Mucosa of gallbladder (tissue), 1 donor: ENCODE measurements at places on chromosomes 7 and 10.
A peak's percentile ranks its signal among the peaks of the same experiment; 100 is the strongest.

DNA sequence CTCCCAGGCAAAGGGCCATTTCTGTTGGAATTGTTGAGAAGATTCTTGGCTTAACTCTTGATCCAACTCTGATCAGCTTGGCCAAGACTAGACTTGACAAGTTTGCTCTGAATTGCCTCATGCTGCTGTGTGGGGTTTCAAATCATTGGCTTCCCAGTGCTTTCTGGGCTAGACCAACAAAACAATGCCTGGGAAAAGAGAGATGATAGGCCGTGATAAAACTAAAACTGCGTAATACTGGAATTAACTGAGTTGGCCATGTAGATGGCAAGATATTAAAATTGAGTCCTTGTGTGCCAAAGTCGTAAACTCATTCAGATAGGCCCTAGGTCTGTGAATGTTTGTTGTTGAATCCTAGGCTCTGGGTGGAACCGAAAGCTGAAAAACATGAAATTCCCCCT is 222.6 kb downstream of the MGMT start:
- no peak for DNase-seq

DNA sequence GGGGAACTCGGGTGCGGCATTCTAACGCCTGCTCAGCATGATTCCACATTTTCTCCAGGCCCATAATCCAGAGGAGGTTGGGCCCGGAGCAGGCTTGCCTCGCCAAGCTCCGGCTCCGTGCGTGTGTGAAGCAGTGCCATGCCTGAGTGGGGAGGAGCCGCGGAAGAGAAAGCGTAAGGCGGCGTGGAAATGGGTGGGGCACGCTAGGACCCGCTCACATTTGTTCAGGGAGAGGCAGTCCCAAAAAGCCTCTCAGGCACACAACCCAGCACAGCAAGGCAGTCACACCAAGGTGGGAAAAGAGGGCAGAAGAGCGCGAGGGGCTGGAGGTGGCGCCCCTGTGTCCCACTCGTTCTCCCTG is 695 bp upstream of the VDAC2 start:
- DNase-seq: peak; percentile 74

DNA sequence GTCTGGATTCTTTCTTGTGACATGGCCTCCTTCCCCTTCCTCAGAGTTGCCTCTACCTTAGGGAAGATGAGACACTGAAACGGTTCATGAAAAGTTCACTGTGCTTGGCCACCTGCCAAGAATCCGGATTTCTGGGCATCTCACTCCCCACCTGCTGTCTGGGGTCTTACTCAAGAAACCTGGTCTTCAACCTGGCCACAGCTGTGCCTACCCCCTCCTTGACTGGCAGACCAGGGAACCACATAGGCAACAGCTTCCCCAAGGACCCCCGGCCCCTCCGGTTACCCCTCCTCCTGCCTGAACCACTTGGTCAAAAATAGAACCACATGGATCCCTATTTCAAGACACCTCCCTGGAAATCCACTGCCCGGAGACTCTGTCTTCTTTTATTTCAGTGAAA is 58.7 kb upstream of the NANOS1 start:
- no peak for DNase-seq

GRCh38 chr10:49389361-49389933 is 6.4 kb downstream of the DRGX start:
- DNase-seq: no peak

- DNase-seq: no peak
Measured at GRCh38 chr7:31465285-31465684, 48.6 kb upstream of the ITPRID1 start.

DNA sequence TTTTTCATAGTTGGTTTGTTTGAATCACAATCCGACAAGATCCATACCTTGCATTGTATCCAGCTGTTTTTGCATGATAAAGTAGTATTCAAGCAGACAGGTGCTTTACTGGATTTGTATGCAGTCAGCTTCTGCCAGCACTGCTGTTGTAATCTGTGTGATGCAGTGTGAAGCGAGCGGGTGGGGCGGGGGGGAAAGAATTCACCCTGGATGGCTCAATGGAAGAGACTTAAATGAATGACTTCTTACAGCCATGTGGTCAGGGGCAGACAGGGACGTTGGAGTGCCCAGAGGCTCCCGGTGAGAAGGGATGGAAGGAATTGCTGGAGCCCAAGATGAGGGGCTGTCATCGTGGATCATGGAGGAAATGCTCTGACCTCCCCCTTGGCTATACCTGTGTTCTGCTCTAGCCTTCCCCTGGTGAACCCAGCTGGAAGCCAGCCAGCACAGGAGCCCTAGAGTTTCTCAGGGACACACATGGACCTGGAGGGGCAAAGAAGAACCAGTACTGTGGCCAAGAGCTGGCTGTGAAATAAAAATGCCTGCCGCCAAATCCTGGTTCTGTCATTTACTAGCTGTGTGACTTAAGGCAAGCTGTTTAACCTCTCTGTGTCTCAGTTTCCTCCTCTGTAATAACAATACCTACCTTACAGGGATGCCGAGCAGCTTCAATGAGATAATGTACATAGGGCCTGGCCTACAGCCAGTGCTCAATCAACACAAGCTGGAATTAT is 14.1 kb downstream of the NFE2L3 start:
- no peak for DNase-seq

DNA sequence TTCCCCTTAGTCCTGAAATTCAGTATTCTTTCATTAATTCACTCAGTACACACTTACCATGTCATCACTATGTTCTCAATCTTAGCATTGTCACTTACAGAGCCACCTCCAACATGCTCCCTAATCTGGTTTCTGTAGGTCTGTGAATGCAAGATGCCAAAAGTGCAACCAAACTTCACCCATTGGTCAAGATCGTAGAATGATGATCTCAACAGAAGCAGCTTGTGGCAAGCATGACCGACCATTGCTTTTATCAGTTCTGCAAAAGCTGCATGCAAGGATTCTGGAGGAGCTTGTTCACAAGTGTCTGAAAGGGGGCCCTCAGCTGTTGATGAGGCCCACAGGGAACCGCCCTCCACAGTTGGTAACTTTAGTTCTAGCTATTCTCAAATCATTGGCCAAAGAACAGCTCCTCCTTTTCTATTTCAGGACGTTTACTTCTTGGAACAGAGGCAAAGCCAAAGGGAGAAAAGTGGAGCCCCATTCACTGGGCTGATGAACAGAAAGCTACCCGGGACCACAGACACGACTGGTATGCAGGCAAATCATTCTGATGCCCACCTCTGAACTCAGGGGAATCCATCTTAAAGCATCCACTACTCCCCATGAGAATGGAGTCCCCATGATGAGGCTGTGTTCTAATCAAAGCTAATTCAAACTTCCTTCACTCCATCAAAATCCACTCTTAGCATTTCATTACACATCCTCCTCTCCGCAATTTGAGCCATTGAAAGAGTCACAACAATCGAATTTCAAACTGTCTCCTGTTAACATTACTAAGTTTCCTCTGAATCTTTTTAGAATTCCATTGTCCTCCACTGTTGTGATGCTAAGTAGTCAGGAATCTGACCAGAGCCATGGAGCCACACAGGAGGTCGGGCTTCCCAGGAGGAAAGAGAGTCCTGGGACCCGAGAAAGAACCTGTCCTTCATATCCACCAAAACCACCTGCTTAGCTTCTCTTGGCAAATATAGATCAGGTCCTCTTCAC is 13.9 kb downstream of the GRB10 start:
- DNase-seq: no peak

GRCh38 chr7:31883761-31884164 is 186.4 kb downstream of the PDE1C start:
- DNase-seq: no peak

DNA sequence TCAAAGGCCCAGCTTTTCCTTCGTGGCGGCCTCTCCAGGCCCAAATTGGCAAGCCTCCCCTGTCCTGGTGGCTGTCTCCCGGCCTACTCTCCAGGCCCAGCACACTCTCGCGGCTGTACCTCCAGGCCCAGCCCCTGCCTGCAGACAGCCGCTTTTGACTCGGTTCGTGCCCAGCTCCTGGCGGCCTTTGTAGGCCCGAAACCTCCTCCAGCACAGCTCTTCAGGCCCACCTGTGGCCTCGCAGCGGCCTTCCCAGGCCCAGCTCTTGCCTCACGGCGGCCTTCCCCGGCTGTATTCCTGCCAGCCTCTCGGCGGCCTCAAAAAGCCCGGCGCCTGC is 18.2 kb upstream of the TMEM248 start:
- DNase-seq: no peak

GRCh38 chr10:46248651-46249146 is 38.1 kb upstream of the ANTXRL start:
- DNase-seq: no peak

DNA sequence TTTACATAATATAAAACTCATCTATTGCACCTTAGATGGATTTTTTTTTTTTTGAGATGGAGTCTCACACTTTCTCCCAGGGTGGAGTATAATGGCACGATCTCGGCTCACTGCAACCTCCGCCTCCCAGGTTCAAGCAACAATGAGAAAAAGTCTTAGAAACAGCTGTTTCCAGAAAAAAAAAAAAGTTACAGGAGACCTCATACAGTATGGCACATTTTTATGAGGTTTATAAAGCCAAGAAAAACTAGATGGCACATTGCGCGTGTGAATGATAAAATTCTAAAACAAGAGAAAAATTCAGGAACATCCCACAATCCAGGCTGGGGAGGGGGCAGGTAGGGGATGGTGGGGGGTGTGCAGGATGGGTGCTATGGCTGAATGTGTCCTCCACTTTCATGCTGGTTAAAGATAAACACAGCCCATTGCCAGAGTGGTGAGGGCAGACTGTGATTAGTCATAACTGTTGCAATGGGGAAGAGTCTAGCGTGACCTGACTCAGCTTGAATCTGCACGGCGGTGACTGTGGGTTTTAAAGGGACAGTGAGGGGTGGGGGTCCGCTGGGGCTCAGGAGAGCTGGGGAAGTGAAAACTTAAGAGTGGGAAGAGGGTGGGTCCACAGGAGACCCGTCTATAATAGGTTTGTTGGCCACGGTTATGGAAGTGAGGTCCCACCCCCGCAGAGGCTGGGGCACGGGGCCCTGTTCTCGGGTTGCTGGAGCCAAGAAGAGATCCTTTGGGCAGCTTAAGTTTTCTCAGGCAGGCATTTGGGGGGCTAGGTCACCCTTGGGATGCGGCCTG is 11.9 kb upstream of the LRRC27 start:
- peak; percentile 25 for DNase-seq

DNA sequence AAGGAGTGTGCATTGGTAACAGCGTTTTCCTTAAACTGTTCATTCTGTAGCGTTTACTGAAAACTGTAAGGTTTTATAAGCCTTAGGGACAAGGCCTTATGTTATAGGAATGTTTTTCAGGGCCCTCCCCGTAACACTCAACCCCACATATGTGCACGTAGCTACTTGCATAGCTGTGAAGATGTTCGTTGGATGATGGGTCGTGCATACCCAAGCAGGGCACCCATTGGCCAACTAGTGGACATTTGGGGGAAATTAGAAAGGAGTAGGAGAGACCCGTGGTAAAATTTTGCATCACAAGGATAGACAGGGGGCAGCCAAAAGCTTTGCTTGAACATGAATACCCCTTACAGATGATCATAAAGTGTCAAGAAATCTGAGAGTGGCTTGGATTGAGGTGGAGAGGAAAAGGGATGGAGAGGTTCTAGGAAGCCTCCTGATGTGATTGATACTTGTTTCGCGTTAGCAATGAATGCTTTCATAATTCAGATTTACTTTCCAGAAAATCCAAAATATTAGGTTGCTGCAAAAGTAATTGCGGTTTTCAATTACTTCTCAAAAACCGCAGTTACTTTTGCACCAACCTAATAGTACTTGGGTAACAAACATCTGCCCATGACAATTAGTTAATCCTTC is 878 bp downstream of the SEC61A2 start:
- DNase-seq: peak; percentile 16

- no peak for DNase-seq
Measured at GRCh38 chr7:146528581-146528980, 412.0 kb downstream of the CNTNAP2 start.

DNA sequence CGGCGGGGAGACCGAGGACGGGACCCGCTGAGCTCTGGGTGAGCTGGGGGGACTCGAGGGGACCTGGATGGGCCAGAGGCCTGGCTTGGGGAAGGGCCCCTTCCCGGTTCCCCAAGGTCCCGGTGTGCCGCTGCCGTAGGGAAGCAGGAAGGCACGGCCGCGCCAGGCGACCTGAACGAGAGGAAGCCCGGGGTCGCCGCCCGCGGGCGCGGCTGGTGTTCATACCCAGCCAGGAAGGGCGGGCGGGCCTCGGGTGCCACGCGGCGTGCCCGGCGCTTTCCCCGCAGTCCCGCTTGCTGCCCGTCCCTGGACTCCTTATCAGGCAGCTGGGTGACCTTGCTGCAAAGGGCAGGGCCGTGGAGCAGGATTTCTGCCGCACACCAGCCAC is 38.0 kb downstream of the ZNF777 start:
- DNase-seq: no peak

- DNase-seq: no peak
Measured at GRCh38 chr7:20698469-20698868, 83.0 kb downstream of the ABCB5 start.

DNA sequence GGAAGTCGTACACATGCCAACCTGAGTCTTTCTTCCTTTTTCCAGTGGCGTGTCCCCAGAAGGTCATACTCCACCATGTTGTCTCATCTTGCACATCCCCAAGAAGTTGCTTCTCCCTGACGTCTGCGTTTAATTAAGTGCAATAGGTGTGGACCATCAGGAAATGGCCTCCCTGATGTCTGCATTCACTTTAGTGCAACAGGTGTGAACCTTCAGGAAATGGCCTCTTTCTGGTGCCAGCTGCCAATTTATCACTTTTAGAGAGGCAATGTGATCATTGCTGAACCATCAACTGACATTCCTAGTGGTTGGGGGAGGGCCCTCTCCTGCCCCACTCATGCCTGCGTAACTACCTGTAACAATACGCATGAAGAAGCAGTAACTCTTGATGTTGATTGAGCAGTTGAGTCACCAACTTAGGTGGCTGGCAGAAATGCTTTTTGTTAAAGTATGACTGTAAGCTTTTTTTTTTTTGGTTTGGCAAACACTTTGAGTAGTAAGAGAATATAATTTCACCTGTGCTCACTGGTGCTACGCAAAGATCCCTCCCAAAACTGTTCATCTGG is 25.8 kb downstream of the SCIN start:
- no peak for DNase-seq

- DNase-seq: no peak
Measured at GRCh38 chr7:8278183-8278582, 16.2 kb upstream of the ICA1 start.

- DNase-seq: no peak
Measured at GRCh38 chr7:91267171-91267955, 3.1 kb downstream of the FZD1 start.

DNA sequence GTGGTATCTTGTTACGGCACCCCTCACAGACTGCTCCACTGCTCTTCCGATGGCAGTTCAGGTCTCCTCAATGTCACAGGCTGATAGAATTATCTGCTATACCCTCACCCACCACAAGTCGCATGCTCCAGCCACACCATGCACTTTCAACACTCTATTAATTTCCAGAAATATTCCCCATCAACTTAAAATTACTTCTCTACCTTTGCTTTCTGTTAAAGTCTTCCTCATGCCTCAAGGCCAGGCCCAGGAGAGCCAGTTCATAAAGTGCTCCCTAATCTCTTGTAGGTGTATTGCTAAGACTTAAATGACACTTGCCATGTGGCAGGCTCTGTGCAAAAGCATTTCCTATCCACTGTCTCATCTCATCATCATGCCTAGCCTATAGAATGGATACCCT is 105.9 kb upstream of the ARID5B start:
- DNase-seq: no peak

GRCh38 chr7:56026538-56026937 is 24.7 kb downstream of the PSPH start:
- no peak for DNase-seq

- no peak for DNase-seq
Measured at GRCh38 chr10:21487416-21488180, 37.9 kb downstream of the SKIDA1 start.

GRCh38 chr10:77715088-77715487 is 77.5 kb upstream of the KCNMA1 start:
- DNase-seq: no peak
